ENCODE measurements at places on chromosomes 2 and 18. TPM values are rescaled to one million over a fixed set of nuclear protein-coding genes. Genes with fewer than 3 reads are reported as not detected.

GRCh38 chr18:1511619-1512311, 607.1 kb downstream of the ADCYAP1 start:
- DNase-seq, result no peak

Gene CIAO1
- total RNA-seq, result 122 TPM

- DNase-seq, result no peak
These were observed 35.6 kb downstream of the EIF2AK3 start for GRCh38 chr2:88591698-88592097.

Gene SATB2
- 3.0 TPM for total RNA-seq

Measured in spleen (tissue), 13 donors.